GM04503 (cell line): ENCODE measurements at places on chromosomes 13 and 19.

- DNase-seq, result no peak
Observed at GRCh38 chr19:42433503-42434260, 6.5 kb upstream of the LIPE start.

GRCh38 chr13:26742691-26743358, 17.8 kb downstream of the GPR12 start:
- DNase-seq, result no peak

DNA sequence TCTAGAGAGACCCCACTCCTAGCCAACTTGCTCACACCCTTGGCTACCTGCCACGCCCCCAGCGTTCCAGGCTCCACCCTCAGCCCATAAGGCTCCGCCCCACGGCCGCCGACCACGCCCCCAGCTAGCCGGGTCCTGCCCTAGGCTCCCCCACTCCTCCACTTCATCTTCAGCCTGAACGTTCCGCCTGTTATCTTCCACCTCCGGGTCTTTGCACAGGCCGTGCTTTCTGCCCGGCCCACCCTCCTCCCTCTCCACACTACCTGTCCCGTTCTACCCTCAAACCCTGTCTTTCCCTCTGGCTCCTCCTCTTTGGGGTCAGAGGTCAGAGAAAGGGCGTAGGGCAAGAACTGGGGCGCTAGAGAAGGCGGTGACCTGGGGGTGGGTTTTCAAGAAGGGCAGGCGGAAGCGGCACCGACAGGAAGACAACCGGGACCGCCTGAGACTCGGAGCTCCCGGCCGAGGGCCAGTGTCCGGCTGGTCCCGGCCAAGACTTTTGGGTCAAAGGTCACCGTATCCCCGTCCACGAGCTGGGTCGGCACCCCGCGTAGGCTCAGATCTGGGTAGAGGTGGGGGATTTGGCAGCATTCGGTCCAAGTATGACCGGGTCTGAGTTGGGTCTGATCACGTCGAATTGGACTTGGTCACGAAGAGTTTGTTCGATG, 2.2 kb downstream of the PDE4C start:
- no peak for DNase-seq

GRCh38 chr19:39996218-39996810, 546 bp upstream of the ZNF546 start:
- DNase-seq, result peak; percentile 31

- no peak for DNase-seq
Observed at GRCh38 chr13:20546556-20546955, 20.4 kb upstream of the IFT88 start.

- no peak for DNase-seq
Observed at GRCh38 chr13:92512852-92513251, 713.8 kb upstream of the GPC6 start.
